GM13976 (cell line): ENCODE measurements at places on chromosomes 11 and 22.
A peak's percentile ranks its signal among the peaks of the same experiment; 100 is the strongest.

- no peak for DNase-seq
Measured at GRCh38 chr11:30344085-30344484, 21.2 kb downstream of the ARL14EP start.

- DNase-seq: peak; percentile 74
Measured at GRCh38 chr22:40050258-40050657, 55.5 kb downstream of the FAM83F start.

DNA sequence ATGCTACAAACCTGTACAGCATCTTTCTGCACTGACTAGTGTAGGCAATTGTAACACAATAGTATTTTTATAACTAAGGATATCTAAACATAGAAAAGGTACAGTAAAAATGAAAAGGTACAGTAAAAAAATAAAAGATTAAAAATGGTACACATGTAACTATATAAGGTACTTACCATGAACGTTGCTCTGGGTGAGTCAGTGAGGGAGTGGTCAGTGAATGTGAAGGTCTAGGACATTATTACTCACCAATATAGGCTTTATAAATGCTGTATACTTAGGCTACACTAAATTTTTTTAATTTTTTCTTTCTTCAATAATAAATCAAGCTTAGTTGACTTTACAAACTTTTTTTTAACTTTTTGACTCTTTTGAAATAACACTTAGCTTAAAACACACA, 59.9 kb downstream of the EIF3M start:
- no peak for DNase-seq

GRCh38 chr11:64661146-64661545, 61.9 kb downstream of the NRXN2 start:
- DNase-seq: no peak

- no peak for DNase-seq
Measured at GRCh38 chr11:60844045-60844869, 2.3 kb downstream of the CCDC86 start.

DNA sequence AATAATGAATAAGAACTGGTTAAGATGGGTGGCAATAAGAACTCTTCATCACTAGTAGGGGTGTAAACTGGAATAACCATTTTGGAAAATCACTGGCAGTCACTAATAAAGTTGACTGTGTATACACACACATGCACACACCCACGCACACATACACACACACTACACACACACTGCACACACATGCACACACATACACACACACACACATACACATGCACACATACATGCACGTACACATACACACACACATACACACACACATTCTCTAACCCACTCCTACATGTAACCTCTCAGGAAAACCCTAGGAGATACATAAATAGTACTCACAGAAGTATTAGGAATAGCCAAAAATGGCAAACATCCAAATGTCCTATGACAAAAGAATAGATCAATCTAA, 406.5 kb upstream of the SYN3 start:
- no peak for DNase-seq

DNA sequence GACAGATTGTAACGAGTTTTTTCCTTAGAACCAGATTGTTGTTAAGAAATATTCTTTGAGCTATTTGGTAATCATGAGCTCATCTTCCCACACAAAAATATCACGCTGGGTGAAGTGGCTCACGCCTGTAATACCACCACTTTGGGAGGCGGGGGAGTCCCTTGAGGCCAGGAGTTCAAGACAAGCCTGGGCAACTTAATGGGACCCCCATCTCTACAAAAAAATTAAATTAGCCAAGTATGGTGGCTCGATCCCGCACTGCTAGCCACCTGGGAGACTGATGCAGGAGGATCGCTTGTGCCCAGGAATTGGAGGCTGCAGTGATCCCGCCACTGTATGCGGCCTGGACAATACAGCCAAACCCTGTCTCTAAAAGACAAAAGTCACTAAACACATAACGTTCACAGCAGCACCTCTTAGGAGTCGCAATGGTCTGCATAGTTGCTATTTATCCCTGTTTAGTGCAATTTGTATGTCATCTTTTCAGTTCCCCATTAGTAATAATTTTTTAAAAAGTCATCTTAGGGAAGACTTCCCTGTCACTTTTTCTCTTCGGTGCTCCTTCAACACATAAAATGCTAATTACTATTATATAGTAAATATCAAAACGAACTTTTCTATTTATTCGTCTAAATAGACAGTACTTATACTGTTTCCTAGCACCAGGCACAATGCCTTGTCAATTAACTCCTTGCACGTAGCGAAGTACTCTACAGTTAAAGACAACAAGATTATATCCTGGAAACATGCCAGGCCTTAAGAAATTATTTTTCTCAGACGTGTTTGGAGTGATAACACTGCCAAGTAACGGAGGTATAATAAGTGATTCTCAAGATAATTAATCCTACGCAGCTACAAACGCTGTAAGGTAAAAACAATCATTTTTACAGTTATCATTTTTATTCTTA, 1.1 kb downstream of the ST13 start:
- DNase-seq: no peak

DNA sequence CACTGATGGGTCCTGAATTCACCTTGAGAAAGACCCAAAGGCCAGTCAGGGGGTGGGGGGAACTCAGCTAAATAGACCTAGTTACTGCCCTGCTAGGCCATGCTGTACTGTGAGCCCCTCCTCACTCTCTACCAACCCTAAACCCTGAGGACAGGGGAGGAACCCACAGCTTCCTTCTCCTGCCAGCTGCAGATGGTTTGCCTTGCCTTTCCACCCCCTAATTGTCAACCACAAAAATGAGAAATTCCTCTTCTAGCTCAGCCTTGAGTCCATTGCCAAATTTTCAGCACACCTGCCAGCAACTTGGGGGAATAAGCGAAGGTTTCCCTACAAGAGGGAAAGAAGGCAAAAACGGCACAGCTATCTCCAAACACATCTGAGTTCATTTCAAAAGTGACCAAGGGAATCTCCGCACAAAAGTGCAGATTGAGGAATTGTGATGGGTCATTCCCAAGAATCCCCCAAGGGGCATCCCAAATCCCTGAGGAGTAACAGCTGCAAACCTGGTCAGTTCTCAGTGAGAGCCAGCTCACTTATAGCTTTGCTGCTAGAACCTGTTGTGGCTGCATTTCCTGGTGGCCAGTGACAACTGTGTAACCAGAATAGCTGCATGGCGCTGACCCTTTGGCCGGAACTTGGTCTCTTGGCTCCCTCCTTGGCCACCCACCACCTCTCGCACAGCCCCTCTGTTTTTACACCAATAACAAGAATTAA, 2.4 kb upstream of the TTC36 start:
- DNase-seq: no peak

GRCh38 chr11:67983951-67984350, 19.9 kb downstream of the UNC93B1 start:
- no peak for DNase-seq

DNA sequence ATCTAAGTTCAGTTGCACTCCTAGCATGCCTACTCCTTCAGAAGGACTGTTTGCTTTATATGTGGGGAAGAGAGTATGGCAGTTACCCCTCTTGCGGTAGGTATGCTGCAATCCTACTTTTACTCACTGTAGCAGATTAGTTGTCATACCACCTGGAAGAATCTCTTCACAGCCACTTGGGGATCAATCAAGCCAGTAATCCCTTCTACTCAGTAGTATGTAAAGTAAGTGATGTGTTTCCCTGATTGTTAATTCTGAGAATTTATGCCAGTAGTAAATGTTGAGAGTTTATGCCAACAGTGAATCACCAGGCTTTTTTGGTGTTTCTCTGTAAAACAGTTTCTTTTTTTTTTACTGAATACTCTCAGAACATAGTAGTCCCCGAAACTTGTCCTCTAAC, 34.4 kb downstream of the PRMT3 start:
- no peak for DNase-seq

DNA sequence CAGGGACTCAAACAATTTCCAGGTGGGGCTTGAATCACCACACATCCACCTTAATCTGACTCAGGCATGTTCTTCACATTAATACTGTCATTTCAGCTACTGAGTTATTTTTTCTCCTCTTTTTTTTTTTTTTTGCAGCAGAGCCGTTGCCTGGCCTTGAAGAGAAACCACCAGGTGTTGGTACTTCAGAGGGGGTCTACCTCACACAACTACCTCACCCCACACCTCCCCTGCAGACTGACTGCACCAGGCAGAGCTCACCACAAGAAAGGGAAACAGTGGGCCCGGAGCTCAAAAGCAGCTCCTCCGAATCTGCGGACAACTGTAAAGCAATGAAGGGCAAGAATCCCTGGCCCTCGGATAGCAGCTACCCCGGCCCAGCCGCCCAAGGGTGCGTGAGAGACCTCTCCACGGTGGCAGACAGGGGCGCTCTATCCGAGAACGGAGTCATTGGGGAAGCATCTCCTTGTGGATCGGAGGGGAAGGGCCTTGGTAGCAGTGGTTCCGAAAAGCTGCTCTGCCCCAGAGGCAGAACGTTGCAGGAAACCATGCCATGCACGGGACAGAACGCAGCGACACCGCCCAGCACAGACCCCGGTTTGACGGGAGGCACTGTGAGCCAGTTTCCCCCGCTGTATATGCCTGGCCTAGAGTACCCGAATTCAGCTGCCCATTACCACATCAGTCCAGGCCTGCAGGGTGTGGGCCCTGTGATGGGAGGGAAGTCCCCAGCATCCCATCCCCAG, 15.1 kb upstream of the SLC25A18 start:
- DNase-seq: no peak

GRCh38 chr11:103863497-103863896, 172.9 kb upstream of the DDI1 start:
- no peak for DNase-seq

- no peak for DNase-seq
Measured at GRCh38 chr11:62372871-62373270, 35.6 kb downstream of the ASRGL1 start.

DNA sequence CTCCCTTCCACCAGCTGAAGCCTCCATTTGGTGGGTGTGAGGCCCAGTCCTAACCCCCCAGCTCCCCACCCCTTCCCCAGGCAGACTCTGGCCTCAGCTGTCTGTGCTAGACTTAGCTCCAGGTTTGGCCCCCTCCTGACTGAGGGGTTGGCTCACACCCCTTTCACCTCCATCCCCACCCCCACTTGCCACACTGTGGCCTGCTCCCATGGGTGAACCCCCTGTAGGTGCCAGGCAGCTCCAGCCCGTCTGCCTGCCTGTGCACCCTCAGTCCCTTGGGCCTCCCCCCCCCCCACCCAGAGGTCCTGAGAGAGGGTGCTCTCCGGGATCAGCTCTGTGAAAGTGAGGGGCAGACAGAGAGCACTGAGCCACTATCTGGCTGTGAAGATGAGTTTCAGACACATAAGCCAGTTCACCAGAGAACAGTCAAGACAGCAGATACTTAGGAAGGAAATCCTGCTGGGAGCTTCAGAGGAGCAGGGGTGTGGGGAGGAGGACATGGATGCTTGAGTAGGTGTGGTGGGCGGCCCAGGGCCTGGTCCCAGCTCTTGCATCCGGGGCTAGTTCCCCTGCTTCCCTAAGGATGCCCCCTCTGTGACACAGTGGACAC, 36.2 kb downstream of the PPM1F start:
- no peak for DNase-seq

- no peak for DNase-seq
Measured at GRCh38 chr11:55902308-55902707, 12.1 kb downstream of the OR5W2 start.

DNA sequence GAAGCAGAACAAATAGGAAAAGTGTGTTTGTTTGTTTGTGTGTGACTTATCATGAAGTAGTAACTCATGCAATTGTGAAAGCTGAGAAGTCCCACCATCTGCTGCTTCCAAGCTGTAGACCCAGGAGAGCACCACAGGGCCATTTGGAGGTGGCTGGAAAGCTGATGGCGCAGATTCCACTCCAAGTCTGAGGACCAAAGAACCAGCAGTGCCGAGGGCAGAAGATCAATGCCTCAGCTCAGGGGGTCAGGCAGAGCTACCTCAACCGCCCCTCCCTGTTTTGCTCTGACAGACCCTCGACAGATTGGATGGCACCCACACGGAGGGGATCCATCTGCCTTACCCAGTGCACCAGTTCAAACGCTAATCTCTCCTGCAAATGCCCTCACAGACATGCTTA, 896.2 kb downstream of the BRD1 start:
- DNase-seq: no peak

GRCh38 chr11:62560566-62561103, 13.1 kb downstream of the EEF1G start:
- no peak for DNase-seq

GRCh38 chr11:68756171-68756766, 4.9 kb upstream of the TESMIN start:
- no peak for DNase-seq

DNA sequence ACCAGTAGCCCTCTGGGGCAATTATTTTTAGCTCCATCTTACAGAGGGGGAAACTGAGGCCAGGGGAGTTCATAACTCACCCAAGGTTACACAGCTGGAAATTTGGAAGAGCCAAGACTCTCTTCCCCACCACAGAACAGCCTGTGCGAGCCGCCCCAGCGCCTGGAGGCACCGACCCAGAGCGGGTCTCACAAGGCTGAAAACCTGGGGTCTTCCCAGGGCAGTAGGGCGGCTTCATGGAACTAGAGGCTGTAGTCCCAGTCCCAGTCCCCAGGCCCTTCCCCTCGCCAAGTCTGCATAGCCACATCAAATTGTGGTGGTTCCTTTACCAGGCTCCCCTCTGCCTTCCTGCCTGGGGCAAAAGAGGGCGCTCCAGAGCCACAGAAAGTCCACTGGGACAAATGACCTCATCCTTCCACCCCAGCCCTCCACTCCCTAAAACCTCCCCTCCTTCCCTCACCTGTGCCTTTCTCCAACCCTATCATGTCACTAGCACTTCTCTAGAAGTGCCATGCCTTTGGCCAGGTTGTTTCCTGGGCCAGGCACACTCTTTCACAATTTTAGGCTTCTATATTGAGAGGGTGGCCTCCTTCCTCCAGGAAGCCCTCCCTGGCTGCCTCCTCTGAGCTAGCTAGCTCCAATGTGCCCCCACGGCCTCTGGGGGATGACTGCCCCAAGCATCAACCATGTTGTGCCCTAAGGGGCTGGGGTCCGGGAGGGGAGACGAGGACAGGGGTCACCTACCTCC, 15.2 kb upstream of the CDC42EP1 start:
- peak; percentile 83 for DNase-seq

DNA sequence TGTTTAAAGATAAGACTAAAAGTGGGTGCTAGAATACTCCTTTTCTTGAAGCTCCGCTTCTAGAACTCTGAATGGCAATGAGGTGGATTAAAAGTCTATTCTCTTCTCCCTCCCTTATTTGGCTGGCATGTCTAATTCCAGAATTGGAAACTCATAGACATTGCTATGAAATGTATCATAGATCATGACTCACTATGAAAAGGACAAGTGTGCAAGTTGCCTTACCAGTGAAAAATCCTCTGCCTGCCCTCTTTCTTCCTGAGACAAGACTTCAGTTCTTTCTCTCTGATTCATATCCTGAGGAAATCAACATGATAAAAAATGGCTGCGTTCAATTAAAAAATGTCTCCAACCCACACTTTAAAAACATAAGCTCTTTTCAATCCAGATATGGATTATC, 73.2 kb upstream of the BLID start:
- DNase-seq: no peak

- no peak for DNase-seq
Measured at GRCh38 chr22:41873391-41873790, 40.5 kb downstream of the SREBF2 start.
